ENCODE measurements at places on chromosomes 6 and 20. TPM values are rescaled to one million over a fixed set of nuclear protein-coding genes. Genes with fewer than 3 reads are reported as not detected.

DNA sequence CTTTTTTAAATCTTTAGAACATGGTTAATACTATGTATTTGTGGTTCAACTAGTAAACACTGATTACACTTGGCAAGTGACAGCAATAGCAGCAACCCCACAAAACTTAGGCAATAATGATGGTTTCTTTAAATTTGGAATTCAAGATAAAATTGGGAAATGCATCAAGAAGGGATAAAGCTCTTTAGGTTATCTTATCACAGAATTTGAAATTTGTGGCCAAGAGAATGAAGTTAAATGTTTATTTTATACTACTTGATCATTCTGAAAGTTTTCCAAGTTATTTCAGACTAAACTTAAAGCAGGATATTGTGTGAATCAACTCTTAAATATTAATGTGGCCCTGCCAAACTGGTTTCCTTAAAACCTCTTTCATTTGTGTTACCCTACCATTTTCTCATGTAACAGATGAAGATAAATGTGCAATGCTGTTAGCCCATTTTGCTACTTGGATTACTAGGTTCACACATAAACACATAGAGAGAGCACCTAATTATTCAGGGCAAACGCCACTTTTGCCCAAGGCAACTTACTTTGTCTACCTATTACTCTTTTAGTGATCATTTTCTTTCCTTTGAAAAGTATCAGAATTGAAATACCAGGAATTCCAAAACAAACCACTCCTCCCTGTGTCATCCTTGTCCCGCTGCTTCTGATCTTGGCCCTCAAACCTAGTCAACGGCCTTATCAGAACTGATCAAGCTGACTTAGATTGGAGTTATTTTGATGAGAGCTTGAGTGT, 186.7 kb upstream of the TENT5A start:
- no peak for DNase-seq

GRCh38 chr20:17061715-17062114, 165.1 kb upstream of the PCSK2 start:
- no peak for DNase-seq

DNA sequence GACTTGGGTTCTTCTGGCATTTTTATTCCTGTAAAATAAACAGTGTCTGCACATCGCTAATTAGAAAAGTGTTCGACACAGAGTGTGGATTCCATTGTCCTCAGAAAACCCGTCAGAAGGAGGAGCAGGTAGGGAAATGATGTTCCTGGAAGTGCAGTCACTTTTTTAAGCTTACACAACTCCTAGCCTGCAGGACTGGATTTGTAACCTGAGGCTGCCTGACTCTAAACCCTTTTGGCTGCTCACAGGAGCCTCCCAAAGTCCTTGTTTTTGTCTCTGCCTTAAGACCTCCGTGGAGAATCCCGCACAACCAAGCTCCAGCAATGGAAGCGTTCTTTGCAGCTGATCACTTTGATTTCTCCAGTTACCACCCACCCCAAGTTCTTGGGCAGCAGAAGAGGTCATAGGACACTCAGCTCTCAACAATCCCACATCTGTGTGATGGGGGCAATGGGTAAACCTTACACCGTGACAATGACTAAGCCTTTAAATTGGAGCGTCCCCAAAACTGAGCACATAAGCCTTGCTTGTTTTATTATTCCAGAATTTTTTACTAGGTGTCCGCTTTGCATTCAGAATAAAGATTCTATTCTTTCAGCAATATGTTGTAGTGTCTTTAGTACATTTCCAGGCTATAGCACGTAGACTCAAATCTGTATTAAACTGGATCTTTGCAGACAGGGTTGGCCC, 227.9 kb downstream of the TBXT start:
- DNase-seq = no peak

- DNase-seq = no peak
Measured at GRCh38 chr6:27605401-27606342, 132.8 kb upstream of the ZNF184 start.

GRCh38 chr20:40449144-40449690, 239.8 kb downstream of the MAFB start:
- no peak for DNase-seq

GRCh38 chr6:162442687-162443086, 284.9 kb downstream of the PRKN start:
- no peak for DNase-seq

- peak; percentile 4 for DNase-seq
Measured at GRCh38 chr6:41692080-41692675, 43.2 kb downstream of the TFEB start.

ENPP5 gene
- total RNA-seq = 11.4 TPM
